CD4-positive, alpha-beta memory T cell (primary cell): ENCODE measurements at places on chromosomes 11 and 22.

GRCh38 chr11:86641537-86642261, 30.7 kb downstream of the ME3 start:
- no peak for DNase-seq

DNA sequence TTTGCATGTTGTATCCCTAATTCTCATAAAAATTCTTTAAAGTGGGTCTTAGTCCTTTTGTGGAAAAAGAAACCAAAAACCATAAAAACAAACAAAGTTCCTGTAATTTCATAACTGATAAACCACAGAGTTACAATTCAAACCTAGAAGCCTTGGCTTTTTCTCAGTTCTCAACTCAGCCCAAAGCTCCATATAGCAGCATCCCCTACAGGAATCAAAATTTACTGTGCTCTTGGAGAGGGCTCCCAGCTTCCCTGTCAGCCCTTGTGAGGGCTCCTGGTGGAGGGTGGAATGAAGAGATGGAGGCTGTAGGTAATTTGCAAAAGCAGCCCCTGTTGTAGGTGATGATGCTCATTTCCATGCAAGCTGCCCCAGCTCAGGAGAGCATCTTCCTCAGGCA, 506.1 kb upstream of the KIRREL3 start:
- DNase-seq: no peak

GRCh38 chr22:40747361-40747760, 68.1 kb downstream of the MCHR1 start:
- DNase-seq: no peak

DNA sequence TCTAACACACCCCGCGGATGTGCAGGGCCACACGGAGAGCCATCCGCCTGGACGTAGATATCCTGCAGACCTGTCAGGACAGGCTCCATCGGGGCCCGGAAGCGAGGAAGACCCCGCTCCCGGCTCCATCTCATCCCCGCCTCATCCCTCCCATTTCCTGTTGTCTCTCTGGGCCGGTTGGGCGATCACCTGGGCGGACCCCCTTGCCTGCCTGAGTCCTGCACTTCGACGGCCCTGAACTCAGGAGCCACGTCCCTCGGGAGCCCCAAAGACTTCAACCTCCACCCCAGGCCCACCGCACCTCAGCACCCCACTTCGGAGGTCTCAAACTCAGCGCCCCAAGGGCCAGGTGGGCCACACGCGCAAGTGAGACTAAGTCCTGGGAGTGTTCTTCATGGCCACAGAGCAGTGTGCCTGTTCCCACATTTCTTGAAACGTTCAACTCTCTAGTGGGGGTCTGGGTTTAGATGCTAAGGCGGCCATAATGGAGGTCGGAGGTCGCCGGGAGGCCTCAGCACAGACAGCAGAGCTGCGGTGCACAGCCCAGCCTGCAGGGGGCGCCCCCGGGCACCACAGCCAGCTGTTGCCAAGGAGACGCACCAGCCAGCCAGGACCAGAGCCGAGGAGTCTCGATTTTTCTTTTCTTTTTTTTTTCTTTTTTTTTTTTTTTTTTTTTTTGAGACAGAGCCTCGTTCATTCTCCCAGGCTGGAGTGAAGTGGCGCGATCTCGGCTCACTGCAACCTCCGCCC, 26.0 kb upstream of the FADD start:
- DNase-seq: peak; percentile 50

GRCh38 chr11:134950692-134951304, 538.8 kb upstream of the B3GAT1 start:
- DNase-seq: no peak

- DNase-seq: no peak
These were observed 74.5 kb upstream of the LMO1 start for GRCh38 chr11:8338138-8338537.

GRCh38 chr11:118857385-118857784, 26.3 kb upstream of the CXCR5 start:
- DNase-seq: no peak

DNA sequence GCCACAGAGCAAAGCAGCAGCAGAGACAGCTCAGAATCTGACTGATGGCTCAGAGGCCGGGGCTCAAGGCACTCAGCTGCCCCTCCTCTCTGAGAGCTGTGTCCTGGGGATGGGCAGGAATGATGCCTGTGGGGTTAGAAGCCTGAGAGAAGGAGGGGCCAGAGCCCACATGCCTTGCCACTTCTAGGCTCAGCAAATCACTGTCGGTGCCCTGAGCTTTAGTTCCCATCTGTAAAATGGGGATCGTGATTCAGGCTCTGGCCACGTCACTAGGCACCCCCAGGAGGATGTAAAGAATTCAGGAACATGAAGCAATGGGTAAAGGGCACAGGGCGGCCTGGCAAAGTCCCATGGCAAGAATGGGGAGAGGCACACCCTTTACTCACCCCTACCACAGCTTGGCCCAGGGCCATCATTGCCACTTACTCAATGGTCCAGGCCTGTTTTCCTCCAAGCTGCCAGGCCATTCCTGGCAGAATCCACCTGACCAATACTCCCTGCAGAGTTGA, 3.4 kb upstream of the CDC42EP2 start:
- no peak for DNase-seq

DNA sequence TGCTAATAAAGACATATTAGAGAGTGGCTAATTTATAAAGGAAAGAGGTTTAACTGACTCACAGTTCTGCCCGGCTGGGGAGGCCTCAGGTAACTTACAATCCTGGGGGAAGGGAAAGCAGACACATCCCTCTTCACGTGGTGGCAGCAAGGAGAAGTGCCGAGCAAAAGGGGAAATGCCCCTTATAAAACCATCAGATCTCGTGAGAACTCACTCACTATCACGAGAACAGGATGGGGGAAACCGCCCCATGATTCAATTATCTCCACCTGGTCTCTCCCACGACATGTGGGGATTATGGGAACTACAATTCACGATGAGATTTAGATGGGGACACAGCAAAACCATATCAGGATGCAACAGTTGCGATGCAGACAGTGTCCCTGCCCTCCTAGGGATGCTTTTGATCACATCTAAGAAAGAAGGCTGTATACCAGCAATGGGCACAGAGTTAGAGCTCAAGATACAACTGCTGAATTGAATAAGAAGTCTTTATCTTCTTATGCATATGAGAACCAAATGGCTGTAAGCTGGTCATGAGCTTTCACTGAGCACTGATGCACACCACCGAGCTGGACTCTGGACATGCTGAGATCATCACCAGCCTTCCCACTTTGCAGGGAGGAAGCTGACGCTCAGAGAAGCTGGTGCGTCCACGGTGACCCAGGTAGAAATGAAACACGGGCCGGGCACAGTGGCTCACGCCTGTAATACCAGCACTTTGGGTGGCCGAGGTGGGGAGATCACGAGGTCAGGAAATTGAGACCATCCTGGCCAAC, 255.2 kb downstream of the MN1 start:
- no peak for DNase-seq

DNA sequence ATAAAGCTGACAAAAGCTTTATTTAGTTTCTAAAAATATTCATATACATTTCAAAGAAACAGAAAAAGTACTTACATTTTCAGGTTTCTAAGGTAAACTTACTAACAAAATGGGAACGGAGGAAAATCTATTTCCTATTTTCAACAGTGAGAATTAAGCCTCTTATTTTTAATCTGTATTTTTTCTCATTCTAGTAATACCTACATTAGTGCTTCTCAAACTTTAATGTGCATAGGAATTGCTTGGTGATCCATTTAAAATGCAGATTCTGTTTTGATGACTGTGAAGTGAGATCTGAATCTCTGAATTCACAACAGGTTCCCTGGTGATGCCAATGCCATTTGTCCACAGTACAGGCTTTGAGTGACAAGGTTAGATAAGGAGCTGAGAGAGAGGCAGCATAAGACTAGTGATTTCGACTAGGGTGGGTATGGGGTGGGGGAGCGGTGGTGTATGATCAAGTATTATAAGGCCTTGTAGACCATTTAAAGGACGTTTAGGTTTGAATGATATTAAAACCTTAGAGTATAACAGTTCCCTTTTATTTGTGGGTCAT, 402.8 kb downstream of the CNTN5 start:
- DNase-seq: no peak

GRCh38 chr11:20910733-20911132, 241.3 kb downstream of the NELL1 start:
- DNase-seq: no peak

GRCh38 chr11:75149766-75150465, 991 bp upstream of the SLCO2B1 start:
- DNase-seq: no peak

GRCh38 chr11:75583718-75584658, 21.9 kb downstream of the SERPINH1 start:
- no peak for DNase-seq

- DNase-seq: no peak
These were observed 14.3 kb upstream of the EFCAB6 start for GRCh38 chr22:43826142-43827002.

- peak; percentile 72 for DNase-seq
These were observed 18.6 kb upstream of the SCARF2 start for GRCh38 chr22:20456064-20456721.

- DNase-seq: no peak
These were observed at the start of gene SRSF8 for GRCh38 chr11:95066716-95067038. Gene SRSF8, plus strand, starts transcription at chr11:95066919. Its CDS starts 308 bp downstream, at chr11:95067227.

- DNase-seq: no peak
These were observed 27.4 kb downstream of the FBLN1 start for GRCh38 chr22:45529971-45530575.

GRCh38 chr22:31730344-31730711, 19.6 kb downstream of the PRR14L start:
- no peak for DNase-seq

DNA sequence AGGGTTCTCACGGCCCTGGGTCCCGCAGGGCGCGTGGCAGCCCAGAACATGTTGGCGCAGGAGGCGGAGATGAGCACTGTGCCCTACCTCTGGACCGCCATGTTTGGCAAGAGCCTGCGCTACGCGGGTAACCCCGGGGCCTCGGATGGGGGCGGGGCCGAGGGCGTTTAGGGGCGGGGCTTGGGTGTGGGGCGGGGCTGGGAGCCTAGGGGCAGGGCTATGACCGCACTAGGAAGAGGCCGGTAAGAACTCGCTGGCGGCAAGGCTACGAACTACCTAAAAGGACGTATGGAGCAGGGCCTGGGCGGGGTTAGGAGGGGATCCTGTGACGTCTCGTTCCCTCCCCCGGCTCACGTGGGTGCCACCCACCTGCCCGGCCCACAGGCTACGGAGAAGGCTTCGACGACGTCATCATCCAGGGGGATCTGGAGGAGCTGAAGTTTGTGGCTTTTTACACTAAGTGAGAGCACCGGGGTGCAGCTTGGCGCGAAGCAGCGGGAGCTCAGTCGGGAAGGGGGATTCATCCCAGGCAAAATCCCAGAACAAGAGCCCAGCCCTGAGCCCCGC, 2.8 kb upstream of the LZTR1 start:
- peak; percentile 48 for DNase-seq

- DNase-seq: no peak
These were observed 13.6 kb downstream of the RNF185 start for GRCh38 chr22:31173386-31174145.

DNA sequence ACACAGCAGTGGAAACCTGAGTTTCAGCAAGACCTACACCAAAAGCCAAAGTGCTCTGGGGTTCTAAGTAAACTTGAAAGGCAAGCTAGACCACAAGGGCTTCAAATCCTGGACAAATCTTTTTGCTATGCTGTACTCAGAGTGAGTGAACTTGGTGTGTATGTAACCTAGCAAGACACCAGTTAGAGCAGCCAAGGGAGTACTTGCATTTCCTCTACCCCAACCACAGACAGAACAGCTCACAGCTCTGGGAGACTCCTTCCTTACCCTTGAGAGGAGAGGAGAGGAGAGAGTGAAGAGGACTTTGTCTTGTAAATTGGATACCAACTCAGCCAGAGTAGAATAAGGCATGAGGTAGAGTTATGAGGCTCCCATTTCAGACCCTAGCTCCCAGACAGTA, 71.4 kb downstream of the CTSC start:
- DNase-seq: no peak

- DNase-seq: no peak
These were observed 81.5 kb downstream of the GRK3 start for GRCh38 chr22:25645964-25646363.

GRCh38 chr11:77359481-77359880, 58.0 kb upstream of the GDPD4 start:
- DNase-seq: no peak

- no peak for DNase-seq
These were observed 1.7 kb upstream of the IL2RB start for GRCh38 chr22:37151401-37151800.

DNA sequence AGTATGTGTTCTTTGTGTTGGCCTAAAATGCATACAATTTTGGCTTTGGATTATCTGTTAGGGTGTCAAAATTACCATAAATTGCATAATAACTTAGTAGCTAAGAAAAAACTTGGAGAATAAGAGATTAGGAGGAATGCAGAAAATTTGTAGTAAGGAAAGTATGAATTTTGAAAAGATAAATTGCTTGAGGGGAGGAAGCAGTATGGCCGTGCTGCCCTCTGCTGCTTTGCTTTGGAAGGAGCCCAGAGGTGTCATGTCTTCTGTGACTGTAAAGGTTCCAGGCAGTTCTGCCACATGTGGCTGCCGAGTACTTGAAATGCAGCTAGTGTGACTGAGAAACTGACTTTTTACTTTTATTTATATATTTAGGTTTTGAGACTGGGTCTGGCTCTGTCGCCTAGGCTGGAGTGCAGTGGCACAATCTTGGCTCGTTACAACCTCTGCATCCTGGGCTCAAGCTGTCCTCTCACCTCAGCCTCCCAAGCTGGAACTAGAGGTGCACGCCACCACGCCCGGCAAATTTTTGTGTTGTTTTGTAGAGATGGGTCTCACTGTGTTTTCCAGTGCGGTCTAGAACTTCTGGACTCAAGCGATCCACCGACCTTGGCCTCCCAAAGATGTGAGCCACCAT, 1.8 kb downstream of the ADSL start:
- DNase-seq: peak; percentile 78

GRCh38 chr22:37420686-37421467, 6.4 kb downstream of the ELFN2 start:
- DNase-seq: no peak

DNA sequence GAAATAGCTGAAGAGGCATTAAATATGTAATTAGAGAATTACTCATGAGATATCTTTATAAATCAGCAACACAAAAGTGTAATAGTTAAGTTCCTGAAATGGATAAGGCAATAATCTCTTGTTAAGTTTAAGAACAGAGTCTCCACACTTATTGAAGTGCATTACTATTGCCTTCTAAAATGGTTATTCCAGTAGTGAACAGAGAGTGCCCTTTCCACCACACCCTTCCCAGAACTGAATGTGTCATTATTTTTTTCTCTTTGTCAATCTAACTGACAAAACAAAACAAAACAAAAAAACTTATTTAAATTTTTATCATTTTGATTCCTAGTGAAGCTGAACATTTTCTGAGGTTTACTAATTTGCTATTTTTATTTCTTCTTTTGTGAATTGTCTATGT, 9.2 kb upstream of the PRRG4 start:
- no peak for DNase-seq
